Bone marrow (tissue), 2 donors: ENCODE measurements at places on chromosomes 16 and 17.

DNA sequence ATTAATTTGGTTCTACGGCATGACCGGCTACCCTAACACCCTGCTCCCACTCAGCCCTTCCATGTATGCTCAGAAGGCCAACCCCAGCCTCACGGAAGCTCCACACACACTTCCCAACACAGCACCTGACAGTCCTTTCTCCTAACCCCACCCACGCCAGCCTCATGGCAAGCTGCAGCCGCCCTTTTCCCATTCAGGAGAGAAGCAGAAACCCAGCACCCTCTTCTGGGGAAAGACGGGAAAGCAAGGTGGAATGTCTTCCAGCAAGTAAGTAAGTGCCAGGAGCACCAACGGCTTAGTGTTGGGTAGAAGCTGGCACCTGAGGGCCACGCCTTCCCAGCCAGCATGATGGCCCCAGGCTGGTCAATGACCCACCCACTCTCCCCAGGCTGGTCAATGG lies 32.1 kb downstream of the ABR start:
- DNase-seq, result no peak

DNA sequence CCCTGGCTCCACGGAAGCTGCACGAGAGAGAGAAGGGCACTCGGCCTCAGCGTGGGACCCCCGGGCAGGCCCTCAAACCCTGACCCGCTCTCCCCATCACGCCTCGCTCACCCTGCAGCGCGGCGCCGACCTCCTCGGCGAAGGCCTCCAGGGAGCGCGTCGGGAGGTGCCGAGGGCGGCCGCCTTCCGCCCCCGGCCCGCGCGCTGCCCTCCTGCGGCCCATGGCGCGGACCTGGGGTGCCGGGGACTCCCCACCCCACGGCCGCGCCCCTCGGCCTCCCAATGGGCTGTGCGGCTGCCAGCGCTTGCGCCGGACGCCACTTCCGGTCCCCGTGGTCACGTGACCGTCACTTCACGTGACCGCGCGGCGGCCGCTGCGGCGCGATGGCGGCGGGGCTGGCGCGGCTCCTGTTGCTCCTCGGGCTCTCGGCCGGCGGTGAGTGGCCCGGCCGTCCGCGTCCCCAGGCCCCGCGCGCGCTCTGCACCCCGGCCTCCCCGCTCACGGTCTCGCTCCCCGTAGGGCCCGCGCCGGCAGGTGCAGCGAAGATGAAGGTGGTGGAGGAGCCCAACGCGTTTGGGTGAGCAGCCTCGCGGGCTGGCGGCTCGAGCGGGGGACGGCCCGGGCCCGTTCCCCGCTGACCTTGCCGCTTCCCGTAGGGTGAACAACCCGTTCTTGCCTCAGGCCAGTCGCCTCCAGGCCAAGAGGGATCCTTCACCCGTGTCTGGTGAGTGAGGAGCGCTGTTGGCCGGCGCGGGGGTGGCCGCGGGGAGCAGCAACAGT lies at the start of the genes GNPTG and TSR3:
Gene GNPTG (plus strand): TSS at position 350 of the 781 bp plus-strand sequence. CDS start 35 bp downstream, at position 385.
Gene TSR3 (minus strand): TSS at position 297 of the 781 bp plus-strand sequence. CDS start 74 bp downstream, at position 223.
- DNase-seq, result peak; percentile 61

GRCh38 chr17:71636644-71637043 lies 484.2 kb upstream of the SOX9 start:
- DNase-seq, result no peak

DNA sequence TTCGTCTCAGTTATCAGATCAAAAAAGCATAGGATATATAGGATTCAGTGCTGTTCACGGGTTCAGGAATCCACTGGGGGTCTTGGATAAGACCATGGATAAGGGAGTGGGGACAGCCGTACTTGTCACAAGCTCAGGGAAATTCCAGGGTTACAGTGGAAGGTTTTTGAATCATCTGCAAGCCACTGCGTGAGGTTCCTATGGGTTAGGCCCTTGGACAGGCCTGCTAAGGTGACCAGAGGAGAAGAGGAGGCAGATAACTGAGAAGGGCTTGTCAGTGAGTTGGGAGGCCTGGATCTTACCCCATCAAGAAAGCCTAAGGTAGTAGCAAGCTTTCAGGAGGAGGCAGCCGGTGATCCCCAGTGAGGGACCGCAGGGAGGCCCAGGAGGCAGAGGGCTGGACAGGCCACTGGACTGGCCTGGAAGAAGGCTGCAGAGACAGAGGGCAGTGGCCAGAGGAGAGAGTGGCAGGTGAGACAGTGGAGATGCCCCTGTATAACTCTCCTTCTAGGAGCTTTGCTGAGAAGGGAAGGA lies 27.3 kb downstream of the NGFR start:
- DNase-seq, result no peak

DNA sequence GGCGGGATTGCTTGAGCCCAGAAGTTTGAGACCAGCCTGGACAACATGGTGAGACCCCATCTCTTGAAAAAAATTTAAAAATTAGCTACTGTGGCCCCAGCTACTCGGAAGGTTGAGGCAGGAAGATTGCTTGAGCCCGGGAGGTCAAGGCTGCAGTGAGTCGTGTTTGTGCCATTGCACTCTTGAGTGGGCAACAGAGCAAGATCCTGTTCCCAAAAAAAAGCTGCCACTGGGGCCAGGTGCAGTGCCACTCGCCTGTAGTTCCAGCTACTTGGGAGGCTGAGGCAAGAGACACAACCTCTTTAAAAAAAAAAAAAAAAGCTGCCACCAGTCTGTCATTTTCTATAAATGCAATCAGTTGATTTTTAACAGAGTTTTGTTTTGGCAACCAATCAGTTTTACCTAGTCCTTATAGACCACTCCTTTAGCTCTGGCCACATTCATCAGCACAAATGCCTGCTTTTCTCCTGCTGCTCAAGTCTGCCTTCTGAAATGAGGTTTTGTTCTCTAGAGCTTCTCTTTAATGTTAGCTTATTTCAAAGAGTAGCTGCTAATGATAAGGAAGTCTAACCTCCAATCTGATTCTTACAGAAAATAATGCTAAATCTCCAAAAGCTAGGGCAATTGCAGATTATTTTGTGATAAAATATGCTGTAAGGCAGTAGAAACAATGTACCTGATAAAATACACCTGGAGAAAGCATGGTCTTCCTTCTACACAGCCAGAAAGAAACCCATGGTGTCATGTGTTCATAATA lies 64.8 kb downstream of the TUBD1 start:
- no peak for DNase-seq

DNA sequence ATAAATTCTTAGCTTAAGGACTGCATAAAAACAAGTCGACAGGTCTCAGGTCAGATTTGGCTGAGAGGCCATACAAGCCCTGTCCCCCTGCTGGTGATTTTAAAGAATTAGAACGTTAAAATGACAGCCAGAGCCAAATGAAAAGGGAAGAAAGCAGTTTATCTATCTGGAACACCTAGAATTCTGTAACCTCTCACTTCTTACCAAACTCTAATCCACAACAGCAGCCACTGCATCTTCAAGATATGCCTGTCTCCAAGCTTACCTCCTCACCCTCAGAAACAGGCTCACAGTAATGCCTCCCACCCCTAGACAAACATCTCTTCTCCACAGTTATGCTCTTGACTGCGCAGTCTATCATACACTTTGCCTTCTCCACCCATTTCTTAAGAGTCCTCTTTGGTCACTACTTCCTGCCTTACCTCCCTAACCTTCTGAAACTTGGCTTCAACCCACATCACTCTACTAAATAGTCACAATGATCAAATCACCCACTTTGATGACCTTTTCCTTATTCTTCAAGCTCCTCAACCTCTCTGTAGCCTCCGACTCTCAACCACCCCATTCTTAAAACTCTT lies 14.2 kb downstream of the ANKFY1 start:
- no peak for DNase-seq

- no peak for DNase-seq
Measured at GRCh38 chr16:3166505-3166886, 21.5 kb upstream of the OR1F1 start.

DNA sequence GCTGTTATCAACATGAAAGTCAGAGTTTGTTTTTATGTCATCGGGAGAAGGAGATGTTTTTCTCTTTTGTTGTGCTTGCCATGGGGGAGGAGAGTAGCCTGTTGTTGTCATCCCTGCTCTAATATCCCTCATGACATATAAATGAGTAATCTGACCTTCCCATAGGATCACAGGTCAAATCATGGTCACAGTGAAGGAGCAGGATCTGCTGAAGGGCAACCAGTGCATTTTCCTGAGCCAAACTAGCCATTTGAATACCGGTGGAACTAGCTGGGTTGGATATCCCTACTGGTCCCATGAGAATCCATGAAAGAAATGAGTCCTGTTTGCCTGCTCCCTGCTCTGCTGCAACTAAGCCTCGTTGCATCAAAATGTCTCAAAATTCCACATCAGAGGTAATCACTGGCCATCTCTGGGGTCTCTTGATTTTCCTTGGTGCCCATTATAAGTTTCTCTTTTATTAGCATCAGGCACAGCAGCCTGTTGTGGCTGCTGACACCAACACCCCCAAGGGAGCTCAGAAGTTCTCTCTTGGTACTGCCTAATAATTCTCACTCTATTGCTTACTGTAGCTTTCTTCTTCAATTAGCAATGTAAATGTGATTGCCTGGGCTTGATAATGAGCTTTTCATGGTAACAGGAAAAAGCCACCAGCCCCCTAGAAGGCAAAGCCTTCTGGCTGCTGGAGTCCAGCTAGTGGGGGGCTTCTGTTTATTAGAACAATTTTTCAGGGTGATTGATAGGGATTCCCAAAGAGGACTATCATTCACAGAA lies 211.4 kb upstream of the ERCC4 start:
- no peak for DNase-seq

- DNase-seq, result no peak
Measured at GRCh38 chr16:61792194-61792909, 243.9 kb downstream of the CDH8 start.

- peak; percentile 68 for DNase-seq
Measured at GRCh38 chr17:65181237-65182061, 44.3 kb downstream of the RGS9 start.

DNA sequence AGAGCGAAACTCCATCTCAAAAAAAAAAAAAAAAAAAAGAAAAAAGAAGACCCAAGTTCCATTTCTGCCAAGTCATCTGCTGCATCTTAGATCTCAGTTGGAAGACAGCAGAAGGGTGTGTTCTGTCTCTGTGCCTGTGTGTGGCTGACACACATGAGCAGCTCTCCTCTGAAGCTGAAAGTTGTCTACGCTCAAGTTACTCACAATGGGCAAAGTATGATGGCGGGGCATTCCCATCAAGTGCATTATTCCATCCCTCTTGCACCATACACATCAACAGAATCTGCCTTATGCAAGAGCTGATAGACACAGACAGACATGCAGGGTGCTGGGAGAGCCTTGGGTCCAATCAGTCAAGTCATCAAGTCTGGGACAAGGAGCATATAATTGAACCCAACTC lies 402.2 kb downstream of the XYLT1 start:
- DNase-seq, result no peak

- peak; percentile 81 for DNase-seq
Measured at GRCh38 chr17:4710693-4711634, 532 bp downstream of the ARRB2 start.

GRCh38 chr17:80018917-80019651 lies 16.6 kb downstream of the TBC1D16 start:
- no peak for DNase-seq

DNA sequence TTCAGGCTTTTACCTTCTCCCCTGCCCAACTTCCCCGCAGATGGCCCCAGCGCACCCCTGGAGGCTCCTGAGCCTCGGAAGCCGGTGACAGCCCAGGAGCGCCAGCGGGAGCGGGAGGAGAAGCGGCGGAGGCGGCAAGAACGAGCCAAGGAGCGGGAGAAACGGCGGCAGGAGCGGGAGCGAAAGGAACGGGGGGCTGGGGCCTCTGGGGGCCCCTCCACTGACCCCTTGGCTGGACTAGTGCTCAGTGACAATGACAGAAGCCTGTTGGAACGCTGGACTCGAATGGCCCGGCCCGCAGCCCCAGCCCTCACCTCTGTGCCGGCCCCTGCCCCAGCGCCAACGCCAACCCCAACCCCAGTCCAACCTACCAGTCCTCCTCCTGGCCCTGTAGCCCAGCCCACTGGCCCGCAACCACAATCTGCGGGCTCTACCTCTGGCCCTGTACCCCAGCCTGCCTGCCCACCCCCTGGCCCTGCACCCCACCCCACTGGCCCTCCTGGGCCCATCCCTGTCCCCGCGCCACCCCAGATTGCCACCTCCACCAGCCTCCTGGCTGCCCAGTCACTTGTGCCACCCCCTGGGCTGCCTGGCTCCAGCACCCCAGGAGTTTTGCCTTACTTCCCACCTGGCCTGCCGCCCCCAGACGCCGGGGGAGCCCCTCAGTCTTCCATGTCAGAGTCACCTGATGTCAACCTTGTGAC lies 3.6 kb downstream of the MAPK7 start:
- no peak for DNase-seq

DNA sequence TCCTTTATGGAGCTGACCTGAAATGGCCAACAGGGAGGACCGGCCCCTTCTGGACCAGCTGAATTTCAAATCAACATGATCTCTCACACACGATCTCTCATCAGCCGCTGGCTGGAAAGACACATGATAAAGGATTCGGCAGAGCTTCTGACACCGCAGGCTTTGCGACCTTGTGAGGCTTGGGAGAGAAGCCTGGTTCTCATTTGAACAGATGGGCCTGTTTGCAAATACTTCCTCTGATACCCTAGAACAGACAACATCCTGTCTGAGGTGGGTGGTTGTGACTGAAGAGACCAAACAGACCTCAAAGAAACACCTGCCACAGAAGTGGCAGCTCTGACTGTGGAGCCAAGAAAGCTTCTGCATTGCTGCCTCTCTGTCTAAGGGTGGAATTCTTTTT lies 77.9 kb upstream of the SDK2 start:
- DNase-seq, result no peak

DNA sequence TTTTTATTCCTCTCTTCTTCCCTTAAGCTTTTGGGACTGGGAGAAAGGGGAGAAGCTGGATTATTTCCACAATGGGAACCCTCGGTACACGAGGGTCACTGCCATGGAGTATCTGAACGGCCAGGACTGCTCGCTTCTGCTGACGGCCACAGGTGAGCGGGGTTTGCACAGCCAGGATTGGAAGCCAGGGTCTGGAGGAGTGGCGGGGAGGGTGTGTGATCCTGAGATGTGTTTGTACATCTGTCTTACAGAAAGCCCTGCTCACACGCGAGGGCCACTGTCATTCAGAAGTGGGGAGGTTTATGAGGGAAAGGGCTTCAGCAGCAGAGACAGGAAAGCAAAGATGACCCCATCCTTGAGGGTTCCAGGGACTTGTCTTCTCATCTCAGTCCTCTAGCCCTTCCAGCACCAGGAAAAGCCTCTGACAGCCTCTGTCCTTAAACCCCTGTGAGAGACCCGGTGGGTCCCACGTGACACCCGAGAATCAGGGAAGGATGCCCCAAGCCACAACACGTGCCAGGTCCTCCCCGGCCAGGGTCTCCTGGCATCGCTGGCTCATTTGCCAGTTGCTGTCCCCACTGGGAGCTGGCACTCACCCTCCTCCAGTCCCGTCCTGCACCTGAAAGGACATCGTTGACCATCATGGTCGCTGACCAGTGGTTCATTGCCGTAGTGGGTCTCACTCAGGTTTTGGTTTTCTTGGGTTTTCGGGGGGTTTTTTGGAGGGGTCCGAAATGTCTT lies 44.3 kb upstream of the CHMP6 start:
- no peak for DNase-seq
